ENCODE measurements at places on chromosomes 2 and 18.

DNA sequence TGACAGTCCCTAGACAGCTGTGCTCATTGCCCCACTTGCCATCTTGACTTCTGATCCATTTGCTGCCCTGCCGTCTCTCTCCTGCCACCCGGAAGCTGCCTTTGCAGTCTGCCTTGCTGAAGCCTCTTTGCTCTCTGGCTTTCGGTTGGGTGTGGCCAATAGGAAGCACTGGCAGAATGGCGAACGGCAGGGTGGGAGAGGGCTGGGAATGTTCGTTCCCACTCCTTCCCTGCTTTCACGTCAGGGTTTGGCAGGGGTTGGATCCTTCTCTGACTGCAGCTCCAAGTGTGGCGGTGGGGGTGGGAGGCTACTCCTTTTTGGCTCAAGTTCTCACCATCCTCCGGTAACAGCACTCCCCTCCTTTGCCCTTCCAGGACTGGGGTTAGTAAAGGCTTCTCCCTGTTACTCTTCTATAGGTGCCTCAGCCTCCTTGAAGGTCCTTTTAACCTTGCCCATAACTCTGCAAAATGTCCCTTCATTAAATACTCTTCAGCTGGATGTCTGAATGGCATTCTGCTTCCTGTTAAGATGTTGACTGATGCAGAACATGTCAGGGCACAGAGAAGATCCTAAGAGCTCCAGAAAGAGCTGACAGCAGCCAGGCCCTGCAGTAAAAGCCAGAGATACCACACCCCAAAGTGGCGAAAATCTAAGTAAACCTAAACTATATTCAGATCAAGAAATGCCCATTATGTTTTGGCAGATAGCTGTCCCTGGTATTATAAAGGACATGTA, 299.7 kb downstream of the CDCA7 start:
- no peak for DNase-seq

GRCh38 chr2:121567452-121567851, 36.8 kb downstream of the RNU4ATAC start:
- DNase-seq, result no peak

DNA sequence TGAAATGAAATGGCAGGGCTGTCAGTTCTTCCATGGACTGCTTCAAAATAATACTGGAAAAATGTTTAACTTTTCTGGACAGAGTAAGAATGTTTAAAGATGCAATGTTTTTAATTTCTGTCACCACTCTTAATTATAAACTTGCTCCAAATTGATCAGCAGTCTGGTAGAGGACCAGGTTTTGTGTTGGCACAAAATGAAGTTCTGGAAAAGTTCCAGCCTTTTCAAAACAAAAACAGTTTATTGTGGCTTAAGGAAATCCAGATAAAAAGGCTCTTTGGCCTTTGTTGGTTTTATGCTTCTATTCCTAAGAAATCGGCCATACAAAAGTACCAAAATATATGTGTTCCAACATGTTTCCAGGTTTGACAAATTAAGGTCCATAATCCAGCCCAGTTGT, 48.8 kb downstream of the PTRHD1 start:
- no peak for DNase-seq

DNA sequence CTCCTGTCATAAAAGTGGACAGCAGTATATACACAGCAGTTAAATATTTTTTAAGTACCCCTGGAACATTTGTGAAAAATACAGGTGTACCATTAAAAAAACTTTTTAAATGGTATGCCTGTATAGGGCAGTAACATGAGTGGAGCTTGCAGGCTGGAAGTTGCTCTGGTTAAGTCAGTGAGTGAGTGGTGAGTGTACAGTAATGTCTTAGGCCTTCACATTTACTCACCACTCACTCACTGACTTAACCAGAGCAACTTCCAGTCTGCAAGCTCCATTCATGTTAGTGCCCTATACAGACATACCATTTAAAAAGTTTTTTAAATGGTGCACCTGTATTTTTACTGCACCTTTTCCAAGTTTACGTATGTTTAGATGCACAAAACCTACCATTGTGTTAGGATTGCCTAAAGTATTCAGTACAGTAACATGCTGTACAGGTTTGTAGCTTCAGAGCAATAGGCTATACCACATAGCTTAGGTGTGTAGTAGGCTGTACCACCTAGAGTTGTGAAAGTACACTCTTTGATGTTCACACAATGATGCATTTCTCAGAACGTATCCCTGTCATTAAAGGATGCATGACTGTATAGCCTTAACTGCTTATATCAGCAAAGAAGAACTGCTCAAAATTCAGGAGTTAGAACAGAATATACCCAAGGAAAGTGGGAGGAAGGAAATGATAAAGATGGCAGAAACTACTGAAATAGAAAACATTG, 112.6 kb downstream of the EHBP1 start:
- no peak for DNase-seq

GRCh38 chr18:61308795-61309393, 24.3 kb upstream of the CDH20 start:
- DNase-seq, result peak; percentile 15

DNA sequence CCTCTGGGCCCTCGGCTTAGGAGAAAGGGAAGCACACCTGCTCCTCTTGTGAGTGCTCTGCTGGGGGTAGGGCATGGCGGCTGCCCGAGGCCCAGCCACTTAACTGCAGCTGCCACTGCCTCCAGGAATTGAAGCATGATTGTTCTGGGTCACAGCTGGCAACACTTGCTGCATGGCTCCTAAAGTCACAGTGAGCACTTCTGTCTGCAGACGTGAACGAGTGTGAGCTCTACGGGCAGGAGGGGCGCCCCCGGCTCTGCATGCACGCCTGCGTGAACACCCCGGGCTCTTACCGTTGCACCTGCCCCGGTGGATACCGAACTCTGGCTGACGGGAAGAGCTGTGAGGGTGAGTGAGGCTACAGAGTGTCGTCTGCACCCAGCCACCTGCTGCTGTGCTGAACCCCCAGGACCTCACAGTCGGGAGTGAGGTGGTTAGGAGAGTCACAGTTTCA, 44.4 kb downstream of the FBLN7 start:
- DNase-seq, result no peak

GRCh38 chr2:15793978-15794377, 146.4 kb upstream of the MYCN start:
- no peak for DNase-seq

GRCh38 chr2:10947446-10948187, 35.9 kb downstream of the KCNF1 start:
- DNase-seq, result peak; percentile 72

DNA sequence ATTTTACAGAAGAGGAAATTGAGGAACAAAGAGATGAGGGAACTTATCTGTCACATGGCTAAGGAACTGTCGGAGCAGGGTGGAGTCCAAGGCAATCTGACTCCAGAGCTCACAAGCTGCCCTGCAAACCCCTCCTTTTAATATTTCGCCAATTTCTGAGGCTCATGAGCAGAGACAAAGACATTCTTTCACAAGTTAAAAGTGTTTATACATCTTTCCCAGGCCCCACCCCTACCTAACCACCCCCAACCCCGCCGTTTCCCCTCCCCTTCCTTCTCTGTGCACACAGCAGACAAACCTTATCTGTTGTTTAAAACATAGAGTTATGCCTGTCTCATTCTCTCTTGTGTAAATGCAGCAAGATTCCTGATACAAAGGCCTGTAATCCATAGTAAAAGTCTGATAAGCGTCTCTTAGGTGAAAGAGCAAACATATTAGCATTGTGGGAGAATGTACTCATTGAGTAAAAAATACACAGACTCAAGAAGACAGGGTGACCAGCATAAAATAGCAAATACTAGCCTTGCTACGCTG, 44.3 kb downstream of the EPHA4 start:
- DNase-seq, result no peak

DNA sequence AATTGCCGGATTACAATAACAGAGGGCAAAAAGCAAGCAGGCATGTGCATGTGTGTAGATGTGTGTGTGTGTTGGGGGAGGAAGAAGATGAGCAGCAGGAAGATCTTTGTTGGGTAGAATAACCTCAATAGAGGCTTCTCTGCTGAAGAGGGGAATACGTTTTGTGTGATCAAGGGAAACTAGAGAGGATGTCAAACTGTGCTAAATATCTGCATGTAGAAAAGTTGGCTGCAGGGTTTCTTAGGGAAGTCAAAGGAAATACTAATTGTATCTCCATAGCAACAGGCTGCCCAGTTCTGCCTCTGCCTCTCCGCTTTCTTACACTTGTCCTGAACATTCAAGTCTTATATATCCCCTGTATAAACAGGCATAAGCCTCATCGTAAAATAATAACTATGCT, 190.1 kb upstream of the RND3 start:
- DNase-seq, result no peak

DNA sequence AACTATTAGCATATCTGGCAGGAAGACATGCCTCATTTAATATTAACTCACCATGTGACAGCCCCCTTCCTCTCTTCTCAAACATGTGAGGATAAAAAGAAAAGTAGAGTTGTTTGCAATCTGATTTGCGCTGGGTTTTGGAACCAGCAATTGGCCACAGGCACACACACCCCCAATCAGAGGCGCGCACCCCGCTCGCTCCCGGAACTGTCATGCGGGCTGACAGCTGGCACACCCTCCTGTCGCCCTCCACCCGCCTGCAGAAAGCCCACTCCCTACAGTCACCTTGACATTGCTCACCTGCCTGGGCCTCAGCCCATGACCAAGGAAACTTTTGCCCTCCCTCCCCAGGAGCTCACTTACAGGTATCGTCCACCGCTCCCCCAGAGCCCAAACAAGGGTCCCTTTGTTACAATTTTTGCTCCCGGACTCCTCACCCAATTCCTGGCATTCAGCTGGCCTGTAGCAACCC, 1.1 kb downstream of the COBLL1 start:
- DNase-seq, result no peak

- DNase-seq, result peak; percentile 54
Measured at GRCh38 chr2:67322353-67323001, 74.7 kb upstream of the ETAA1 start.

DNA sequence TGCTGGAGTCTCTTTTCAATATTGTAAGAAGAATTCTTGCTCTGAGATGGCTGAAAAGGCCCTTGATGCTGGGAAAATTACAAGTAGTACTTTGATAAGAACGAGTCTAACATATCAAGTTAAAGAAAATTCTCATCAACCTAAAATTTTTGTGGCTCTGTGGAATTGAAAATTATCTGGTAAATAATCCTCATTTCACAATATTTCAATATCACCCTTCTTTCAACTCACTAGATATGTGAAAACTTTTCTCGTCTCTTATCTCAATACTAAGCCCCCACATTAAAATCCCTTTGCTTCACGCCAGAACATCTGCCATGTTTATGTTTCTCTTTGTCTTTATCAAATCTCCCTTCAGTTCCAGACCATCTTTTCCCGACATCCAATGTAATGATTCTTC, 448.8 kb downstream of the ZNF516 start:
- no peak for DNase-seq

GRCh38 chr2:112627060-112628040, 18.4 kb upstream of the SLC20A1 start:
- peak; percentile 92 for DNase-seq

GRCh38 chr18:68489013-68489792, 225.7 kb downstream of the TMX3 start:
- DNase-seq, result no peak

DNA sequence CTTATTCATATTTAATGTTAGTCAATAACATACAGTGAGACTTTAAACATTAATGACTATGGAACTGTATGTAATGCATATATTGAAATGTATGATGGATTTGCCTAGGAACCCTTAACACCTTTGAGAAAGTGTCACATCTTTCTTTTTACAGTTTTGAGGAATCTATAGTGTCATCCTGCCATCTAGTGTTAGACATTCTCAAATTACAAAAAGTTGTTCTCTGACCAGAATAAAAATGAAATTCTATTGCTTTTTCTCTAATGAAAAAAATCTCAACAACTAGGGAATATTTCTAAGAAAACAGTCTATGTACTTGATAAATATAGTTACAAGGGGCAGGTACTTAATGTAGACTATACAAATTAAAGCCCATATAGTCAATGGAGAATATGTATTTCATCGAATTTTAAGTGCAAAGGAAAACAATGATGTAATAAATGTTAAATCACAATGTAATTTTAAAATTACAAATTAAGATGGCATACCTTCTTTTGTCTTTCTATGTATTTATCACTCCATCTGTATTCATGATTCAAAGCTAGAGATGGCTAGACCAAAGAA, 5.1 kb upstream of the CALCRL start:
- peak; percentile 38 for DNase-seq

- DNase-seq, result no peak
Measured at GRCh38 chr2:10309286-10309685, 6.6 kb downstream of the HPCAL1 start.

DNA sequence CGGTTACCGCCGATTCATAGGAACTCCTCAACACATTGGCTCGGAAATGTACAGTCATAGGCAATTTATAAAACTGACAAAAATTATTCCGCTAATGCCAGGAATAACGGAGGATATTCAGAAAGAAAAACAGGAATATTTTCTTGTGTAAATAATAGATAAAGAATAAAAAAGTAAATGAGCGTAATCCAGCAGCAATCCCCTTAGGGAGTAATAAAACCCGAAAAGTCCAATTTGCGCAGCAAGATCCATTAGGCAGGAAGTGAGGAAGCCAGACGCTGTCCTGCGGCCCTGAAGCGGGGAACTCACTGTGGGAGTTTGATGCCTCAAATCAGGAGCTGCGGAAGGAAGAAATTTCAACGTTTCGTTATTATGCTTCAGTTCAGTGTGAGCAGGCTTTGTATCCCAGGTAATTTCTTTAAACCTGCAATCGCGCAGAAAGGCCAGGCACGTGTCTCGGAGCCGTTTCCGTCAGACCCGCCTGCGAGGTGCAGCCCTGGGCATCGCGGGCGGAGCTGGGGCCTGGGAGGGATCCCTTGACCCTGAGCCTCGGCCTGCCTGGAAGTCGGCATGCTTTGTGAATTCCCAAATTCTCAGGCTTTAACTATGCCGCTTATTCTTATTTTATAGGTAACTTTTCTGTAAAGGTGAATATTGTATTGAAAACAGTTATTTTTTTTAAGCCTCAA, 180.9 kb upstream of the ALKAL2 start:
- DNase-seq, result no peak

DNA sequence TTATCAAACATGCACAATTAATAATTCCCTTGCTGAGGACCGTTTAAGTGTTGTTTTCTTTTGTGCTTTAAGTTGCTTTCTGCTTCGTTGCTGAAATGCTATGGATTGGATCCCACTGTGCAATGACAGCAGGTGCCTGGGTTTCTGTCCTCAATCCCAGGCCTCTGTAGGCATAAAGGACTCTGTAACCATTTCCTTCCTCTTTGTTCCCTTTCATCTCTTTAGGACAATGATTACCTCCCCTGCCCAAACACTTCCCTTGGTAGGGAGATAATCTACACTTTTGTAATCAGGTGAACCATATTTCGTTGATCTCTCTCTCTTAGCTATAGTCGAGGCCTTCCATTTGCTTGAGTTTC, 58.6 kb upstream of the LYPD6B start:
- no peak for DNase-seq

Measured in fibroblast of skin of scalp (primary cell).